ENCODE measurements at places on chromosomes 5 and 9.

- DNase-seq = no peak
These were observed 15.1 kb downstream of the WNK2 start for GRCh38 chr9:93198838-93199625.

GRCh38 chr5:112555691-112556090, 136.6 kb upstream of the EPB41L4A start:
- DNase-seq = no peak

DNA sequence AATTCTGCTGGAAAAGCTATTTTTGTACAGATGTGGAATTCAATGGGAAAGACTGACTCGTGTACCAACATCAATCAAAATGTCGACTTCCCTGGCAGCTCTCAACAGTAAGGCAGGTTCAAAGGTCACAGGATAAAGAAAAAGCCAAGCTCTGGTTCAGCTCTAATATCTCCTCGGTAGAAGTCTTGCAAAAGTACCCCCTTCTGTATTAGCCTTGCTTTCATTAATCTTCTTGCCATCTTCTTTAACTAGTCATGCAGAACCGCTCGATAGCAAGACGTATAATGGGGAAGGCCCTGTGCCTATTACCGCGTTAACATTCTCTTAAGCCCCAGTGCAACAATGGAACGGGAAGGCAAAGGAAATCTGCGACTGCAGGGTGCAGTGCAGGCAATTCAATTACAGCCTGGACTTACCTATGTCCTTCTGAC, 201.2 kb downstream of the GAPVD1 start:
- DNase-seq = no peak

- peak; percentile 61 for DNase-seq
These were observed 8.8 kb upstream of the FCN2 start for GRCh38 chr9:134871697-134872340.

DNA sequence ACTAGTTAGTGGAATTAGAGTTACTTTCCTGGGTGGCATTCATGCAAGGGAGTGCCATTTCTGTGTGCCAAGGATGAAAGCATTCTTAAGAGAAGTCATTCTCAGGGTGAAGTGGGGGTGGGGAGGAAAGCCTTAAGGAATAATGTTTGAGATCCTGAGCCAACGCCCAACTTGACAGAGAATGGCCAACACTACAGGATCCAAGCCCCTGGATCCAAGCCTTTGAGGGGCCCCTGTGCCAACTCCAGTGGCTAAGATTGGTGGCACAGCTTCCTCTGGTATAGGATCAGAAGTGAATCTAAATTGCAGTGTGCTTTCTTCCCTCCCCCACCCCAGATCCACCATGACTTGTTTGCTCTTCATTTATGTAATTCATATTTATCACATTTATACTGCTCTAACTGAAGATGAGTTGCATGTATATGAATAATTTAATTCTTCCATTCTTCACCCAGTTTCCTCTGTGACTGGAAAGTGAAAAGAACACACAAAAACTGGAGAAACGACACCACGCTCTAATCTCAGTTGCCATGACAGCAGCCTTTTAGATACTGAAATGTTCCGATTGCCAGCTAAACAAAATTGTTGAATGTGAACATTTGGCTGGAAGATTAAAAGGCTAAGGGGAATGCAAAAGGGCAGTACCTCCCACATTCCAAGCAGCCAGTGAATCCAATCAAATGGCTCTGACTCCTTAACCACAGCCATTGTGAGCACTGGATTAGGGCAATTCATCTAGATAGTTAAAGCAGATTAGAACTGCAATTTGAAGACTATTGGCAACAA, 4.5 kb downstream of the ZNF608 start:
- no peak for DNase-seq

DNA sequence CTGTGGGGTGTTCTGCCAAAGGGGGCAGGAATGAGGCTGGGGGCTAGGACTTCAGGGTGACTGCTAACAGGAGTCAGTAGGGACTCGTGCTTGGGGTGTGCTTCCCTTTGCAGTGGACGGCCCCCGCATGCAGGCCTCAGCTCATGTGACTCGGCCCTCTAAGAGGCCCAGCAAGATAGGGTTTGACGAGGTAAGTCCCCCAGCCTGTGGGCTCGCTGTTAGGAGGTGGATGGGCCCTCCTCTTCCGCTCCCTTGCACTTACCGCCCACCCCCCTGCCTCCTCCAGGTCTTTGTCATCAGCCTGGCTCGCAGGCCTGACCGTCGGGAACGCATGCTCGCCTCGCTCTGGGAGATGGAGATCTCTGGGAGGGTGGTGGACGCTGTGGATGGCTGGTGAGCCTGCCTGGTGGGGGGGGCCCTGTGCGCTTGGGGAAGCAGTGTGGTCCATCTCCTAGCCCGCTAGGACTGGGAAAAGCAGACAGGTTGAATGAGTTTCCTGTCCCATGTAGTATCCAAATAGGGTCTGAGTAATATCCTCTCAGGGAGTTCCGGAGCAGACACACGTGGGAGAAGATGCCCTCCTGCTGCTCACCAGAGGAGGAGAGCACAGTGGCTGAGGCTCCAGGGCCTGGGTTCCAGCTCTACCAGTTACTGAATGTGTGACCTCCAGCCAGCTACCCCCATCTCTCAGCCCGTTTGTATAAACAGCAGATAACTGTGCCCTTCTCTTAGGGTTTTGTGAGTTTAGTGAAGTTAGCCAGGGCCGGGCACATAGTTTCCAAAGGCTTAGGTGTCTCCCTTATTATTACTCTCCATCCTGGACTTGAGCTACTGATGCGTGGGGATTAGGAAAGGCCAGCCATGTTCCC, 8.2 kb downstream of the CERCAM start:
- DNase-seq = no peak

DNA sequence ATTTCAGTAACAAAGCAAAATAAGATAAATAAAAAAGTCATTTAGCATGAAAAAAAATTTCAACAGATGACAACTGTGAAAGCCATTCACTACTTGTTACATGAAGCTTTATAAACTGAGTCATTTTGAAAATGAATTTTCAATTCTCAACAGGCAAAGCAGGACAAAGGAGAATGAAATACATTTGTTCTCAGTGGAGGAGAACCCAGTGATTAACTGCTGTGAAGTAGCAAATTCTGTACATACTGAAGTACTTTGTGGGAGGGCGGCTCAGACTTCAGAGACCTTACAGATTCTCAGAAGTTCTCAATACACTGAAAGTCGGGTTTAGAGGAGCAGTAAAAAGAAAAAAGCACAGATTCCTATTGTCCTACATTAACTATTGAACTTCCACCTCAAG, 21.7 kb downstream of the SKIC3 start:
- DNase-seq = no peak

- DNase-seq = no peak
These were observed 38.4 kb downstream of the SLC12A7 start for GRCh38 chr5:1073239-1074102.

DNA sequence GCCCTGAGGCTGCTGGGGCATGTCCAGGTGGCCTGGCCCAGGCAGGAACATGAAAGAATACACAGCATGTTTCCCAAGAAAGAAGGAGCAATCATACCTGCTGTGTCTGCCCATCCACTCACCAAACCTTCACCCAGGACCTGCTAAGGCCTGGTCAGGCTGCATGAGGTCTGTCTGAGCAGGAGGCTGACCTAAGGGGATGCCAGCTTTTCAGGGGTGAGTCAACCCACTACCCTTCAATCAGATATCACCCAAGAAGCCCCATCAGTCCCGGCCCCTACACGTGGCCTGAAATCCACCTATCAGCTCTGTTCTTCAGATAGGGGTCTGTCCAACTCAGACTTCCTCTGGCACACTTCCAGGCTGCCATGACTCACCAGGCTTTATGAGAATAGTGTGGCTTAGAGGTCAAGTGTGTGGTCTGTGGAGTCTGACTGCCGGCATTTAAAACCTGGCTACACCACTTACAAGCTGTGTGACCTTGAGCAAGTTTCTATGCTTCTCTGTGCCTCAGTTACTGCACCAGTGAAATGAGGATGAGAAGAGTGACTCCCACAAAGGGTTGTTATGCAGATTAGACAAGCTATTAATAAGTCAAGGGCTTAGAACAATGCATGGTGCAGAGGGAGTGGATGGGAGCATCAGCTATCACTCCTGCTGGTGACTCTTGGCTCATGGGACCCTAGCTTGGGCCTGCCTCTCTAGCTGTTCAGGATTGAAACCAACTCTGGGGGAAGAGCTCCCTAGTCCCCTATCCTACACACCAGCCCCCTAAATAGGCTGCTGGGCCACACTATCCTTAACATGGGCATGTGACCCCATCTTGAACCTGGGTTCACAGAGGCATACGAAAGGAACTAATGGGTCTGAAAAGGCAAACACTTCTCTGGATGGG, 130.3 kb downstream of the PAX5 start:
- DNase-seq = no peak

DNA sequence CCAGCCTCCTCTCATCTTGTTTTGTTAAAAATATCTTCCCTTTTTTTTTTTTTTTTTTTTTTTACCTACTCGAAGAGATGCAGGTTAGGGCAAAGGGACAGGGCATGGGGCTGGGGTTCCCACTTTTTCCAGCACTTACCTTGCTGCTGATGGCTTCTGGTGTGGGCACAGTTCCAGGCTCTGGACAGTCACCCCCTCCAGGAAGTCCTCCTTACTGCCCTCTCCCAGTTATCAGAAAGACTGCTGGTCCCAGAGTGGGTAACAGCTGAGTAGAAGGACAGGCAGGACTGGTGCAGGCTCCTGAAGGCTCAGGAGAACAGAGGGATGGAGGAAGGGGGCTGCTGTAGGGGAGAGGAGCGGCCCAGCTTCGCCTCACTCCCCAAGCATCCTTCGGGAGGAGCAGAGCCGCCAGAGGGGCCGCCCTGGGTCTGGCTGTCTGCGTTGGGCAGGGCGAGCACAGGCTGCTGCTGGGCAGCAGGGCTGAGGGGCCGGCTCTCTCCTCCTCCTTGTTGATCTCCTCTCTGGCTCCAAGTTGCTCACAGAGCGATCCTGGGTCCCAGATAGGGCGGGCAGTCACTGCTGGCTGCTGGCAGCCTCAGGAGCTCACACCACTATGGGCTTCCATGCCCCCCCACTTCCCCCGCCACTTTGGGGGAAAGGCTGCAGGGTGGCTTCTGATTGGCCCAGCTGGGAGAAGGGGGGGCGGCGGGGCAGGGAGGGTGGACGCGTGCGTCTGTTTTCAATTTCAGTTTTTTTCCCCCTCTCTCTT, at the start of gene PDGFRB:
Gene PDGFRB (minus strand): TSS at position 588 of the 769 bp plus-strand sequence. CDS start 18,798 bp downstream, outside the sequence.
- DNase-seq = no peak

DNA sequence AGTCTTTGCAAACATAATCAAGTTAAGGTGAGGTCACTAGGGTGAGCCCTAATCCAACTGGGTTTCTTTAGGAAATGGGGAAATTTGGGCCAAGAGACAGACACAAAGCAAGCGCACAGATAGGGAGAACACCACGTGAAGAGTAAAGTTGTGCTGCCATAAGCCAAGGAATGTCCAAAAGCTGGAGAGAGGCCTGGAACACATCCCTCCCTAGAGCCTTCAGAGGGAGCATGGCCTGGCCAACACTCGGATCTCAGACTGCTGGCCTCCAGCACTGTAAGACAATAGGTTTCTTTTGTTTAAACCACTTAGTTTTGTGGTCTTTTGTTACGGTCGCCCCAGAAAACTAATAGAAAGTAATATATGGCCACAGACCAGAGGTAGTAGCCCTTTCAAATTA, 8.1 kb upstream of the ROR2 start:
- no peak for DNase-seq

- no peak for DNase-seq
These were observed 41.4 kb upstream of the TIFAB start for GRCh38 chr5:135493406-135494180.

GRCh38 chr9:105146677-105147076, 97.8 kb upstream of the SLC44A1 start:
- no peak for DNase-seq

DNA sequence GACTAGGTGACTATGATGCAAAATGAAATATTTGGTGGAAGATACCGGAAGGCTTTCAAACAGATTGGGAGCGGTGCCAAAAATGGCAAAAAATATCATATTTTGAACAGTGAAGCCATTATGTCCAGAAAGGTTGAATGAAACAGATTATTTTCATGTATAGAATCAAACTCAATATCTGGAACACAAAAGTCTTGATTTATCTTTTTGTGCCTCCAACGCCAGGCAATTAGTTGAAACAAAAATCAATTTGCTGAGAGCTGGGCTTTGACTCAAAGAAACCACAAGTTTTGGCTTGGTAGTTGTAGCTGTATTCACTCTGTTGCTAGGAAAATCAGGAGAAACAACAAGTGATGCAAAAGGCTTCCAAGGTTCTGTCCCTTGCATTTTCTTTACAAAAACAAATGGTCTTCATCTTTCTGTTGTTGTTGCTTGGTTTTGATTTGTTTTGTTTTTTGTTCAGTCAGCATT, 421.7 kb upstream of the TYRP1 start:
- no peak for DNase-seq

- no peak for DNase-seq
These were observed 2.2 kb downstream of the DCP2 start for GRCh38 chr5:112978836-112979235.

DNA sequence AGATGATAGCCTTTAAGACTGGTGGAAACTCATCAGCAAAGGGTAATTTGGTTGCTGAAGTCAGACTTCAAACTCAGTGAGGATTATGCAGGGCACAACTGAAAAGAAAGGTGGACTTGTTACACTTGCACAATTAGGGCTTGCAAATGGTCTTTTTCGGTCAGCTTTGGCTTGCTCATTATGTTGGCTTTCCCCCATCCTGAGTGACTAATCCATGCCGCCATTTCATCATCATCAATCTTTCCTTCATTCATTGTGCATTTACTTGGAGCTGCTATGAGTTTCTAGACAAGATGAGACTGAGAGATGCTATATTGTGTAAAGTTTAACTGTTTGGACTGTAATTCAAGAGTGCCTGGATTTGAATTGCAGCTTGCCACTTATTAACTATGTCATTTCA, 134.8 kb upstream of the PPP1R2B start:
- DNase-seq = no peak

- DNase-seq = no peak
These were observed 15.3 kb downstream of the PROP1 start for GRCh38 chr5:177980743-177981151.

GRCh38 chr5:167533814-167534795, 757.3 kb upstream of the WWC1 start:
- no peak for DNase-seq

DNA sequence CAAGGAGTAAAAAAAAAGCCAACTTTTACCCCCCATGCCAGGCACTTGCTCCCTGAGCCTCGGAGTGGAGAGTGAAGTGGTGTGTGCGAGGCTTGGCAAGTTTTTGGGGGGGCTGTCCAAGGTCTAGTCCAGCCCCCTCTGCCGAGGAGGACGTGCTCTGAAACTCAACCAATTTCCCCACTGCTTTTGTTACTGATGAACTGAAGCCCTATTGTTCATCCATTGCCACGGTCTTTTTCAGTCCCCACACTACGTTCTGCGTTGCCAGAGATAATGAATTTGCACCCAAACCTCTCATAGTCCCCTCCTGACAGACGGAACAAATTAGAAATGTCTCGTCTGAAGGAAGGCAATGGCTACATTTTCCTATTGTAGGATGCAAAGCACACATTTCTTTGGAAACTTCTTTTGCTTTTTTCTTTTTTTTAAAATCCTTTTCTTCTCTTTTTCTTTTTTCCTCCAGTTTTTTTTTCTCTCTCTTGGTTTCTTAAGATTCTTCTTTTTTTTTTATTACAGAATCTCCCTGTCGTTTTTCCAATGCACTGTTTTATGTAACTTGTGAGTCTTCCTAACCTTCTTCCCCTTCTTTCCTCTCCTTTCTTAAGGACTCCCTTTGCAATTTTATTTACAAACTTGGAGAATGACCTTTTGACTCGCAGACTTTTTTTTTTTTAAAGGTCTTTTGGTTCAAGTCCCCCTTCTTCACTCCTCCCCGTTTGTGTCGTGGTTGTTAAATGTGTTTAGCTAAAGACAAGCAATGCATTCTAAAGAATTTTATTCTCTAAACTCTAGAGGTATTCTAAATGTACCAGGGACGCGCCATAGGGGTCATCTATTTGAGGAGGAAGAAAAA, 209.5 kb downstream of the MEF2C start:
- DNase-seq = no peak

Measured in right renal pelvis (tissue), 4 donors.